Neural crest cell (in vitro differentiated cells): ENCODE measurements at places on chromosomes 12 and 14. TPM values are rescaled to one million over a fixed set of nuclear protein-coding genes. Genes with fewer than 3 reads are reported as not detected.

The GPR135 gene
- 3.3 and 3.5 TPM in 2 replicates for total RNA-seq

The LRTM2 gene
- total RNA-seq = 0.19 TPM in 1 of 2 replicates, not detected in the other

The CABP1 gene
- total RNA-seq = 1.1 and 1.2 TPM in 2 replicates

The FAM186B gene
- 0.28 TPM in 1 of 2 replicates, not detected in the other for total RNA-seq

The TMX1 gene
- 58.6 and 61.9 TPM in 2 replicates for total RNA-seq

The SPRYD4 gene
- 4.9 and 5.1 TPM in 2 replicates for total RNA-seq

The SALL2 gene
- total RNA-seq = 160 and 164 TPM in 2 replicates

The INSM2 gene
- total RNA-seq = 0.09 TPM in 1 of 2 replicates, not detected in the other

The MYF6 gene
- total RNA-seq = not detected in 2 replicates

The FOXN4 gene
- 1.3 and 1.7 TPM in 2 replicates for total RNA-seq
